ENCODE measurements at places on chromosomes 11 and 22.

DNA sequence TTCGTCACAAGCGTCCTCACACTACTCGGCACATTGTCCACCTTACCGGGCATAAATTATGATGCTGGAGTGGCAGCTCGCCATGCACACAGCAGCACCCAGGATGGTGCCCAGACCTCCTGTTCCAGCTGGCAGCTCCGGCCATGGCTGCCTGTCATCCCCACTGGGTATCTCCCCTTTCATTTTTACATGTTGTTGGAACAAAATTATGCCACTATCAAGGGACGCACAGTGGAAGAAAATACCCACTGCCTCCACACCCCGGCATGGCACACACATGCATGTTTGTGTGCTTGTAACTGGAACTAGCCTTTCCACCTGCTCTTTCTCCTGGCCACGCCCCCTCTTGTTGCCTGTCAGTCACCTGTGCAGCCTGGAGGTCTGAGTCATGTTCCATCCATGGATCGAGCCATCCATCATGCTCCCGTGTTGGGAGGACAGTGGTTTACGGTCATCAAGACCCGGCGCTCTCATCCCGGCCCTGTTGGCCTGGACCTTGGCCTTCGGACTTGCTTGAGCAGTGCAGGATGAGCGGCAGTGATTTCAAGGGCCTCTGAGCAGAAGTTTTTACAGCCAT, 1069.6 kb downstream of the BRD1 start:
- DNase-seq: no peak

GRCh38 chr11:35631891-35632290, 13.6 kb downstream of the FJX1 start:
- DNase-seq: no peak

GRCh38 chr11:29268733-29269132, 748.1 kb downstream of the KCNA4 start:
- DNase-seq: no peak

DNA sequence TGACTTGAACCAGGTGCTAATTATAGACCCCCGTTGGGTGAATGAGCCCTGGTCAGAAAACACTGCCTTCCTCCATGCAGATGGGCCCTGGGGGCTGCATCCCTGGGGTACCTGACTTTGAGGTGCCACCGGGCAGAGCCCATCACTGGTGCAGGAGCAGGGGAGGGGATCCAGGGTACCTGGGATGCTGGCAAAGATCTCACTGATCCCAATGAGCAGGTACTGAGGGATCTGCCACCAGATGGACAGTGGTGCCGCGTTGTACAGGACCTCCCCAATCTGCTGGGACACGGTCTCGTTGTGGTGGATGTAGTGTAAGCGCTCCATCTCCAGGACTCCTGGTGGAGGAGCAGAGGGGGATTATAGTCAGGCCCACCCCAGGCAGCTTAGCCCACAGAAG, 12.7 kb downstream of the SLC15A3 start:
- DNase-seq: no peak

DNA sequence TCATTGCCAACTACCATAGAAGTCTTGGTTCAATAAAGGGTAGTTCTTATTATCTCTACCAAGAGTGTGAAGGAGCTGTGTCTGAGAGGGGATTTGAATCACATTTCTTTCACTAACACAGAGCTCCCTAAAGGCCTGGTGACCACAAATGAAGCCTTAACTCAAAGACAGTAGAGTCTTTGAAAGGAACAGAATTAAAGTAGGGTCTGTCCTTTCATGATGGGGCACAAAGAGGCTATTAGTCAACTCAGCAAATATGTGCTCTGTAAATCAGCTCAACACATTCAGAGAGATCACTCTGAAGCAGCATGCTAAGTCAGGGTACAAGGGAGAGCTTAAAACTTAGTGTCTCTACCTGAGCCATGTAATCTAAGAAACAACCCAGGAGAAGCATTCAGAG, 212.4 kb upstream of the SYN3 start:
- DNase-seq: no peak

GRCh38 chr11:15497366-15497765, 382.6 kb downstream of the INSC start:
- no peak for DNase-seq

DNA sequence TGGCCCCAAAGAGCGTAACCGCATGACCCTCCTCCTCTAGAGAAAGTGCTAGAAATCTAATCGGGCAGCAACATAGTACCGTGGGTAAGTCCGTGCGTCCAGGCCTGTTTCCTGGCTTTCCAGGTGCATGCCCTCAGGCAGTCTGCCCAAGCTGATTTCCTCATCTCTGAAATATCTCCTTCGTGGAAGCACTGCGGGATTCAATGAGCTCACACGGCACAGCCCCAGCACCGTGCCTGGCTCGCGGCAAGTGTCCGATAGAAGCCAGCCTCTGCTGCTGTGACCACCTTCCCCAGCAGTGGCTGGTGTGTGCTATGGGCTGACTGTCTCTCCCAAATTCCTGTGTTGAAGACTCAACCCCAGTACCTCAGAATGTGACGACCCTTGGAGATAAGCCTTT, 20.7 kb downstream of the RPUSD4 start:
- no peak for DNase-seq

DNA sequence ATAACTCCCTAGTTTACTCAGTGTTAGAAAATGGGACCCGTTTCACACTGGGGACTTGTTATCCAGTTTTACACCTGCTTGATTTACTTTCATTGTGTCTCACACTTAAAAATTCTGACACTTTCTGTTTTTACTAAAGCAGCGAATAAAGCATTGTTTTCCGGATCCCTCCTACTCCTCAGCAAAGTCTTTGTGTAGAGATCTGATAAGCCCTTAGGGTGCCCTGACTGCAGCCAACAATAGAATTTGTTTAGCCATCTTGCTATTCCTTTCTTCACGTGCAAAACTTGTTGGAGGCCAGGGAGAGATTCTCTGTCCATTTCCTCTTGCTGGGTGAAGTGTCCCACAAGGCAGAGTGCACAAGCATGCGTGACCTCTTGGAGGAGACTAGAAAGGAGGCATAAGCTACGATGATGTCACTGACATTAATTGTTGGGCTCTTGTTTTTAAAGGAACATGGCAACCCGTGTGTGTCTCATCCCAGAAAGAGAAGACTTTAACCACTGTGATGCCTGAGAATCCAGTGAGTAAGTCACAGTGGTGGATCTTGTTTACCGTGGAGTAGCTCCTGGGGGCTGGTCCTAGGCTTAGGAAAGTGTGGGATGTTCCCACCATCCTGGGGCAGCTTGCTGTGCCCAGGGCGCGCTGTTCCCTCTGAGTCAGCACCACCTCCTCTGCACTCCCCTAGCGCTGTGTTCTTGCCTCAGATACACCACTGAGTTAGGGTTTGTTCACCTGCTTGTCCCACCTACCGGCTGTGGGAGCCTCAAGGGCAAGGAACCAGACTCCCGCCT, 27.7 kb downstream of the MICAL2 start:
- peak; percentile 86 for DNase-seq

DNA sequence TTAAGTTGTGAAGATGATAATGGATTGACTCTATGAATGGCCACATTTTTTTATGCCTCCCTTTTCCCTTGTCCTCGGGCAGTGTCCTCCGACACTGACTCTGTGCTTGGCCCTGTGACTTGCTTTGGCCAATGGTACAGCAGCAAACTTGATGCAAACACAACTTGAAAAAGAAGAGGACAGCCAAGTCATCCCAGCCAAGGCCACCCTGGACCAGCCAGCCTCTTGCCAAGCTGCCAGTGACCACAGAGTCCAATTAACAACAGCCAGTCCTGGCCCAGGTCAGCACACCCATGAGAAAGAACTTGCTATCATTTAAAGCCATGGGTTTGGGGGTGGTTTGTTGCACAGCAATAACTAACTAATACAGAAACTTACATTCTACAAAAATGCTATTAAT, 63.4 kb upstream of the SLC35C1 start:
- no peak for DNase-seq

DNA sequence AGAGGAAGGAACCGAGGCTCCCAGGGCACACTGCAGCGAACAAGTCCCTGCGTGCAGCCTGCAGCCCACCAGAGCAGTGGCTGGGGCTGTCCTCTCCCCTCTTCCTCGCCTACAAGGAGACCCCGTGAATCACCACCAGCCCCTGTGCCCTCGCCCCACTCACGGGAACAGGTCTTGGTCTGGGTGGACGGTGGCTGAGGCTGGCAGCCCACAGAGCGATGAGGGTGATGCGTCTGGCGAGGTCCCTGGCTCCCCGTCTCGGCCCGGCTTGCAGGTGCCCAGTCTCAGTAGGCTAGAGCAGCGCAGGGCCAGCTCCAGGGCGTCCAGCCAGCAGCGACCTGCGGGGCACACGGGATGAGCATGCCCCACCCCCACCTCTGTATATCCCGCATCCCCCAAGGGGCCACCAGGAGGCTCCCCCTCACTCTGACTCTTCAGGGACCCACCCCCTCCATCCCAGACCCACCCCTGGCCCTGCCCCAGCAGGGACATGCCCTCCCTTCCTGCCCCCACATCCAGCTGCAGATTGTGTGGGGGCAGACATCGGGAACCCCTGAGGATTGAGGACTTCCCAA, 50.5 kb upstream of the CARS1 start:
- DNase-seq: no peak

DNA sequence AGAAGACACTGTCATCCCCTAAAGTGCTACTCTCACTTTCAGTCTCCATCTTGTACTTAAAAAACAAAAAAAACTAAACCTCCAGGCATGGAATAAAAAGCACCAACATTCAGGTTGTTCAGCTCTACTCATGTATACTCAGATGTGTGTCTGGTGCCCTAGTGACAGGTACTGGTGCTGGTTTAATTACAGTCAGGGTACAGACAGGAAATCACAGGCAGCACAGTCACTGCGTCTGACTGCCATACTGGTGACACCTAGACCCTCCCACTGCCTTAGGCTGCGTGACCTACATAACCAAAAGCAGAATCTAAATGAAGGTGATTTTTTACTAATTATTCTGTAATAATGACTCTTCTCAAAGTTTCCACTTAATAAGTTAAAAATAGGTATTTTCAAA, at the start of gene ARHGAP32:
ARHGAP32 (minus strand) TSS at position 176 of the 400 bp plus-strand sequence; CDS start at position 49, 127 bp downstream.
- DNase-seq: no peak

GRCh38 chr22:36116127-36116526, 44.4 kb downstream of the APOL3 start:
- no peak for DNase-seq

- peak; percentile 81 for DNase-seq
Observed at GRCh38 chr11:34223021-34223813, 117.8 kb downstream of the NAT10 start.

GRCh38 chr11:69076129-69076791, 27.5 kb downstream of the TPCN2 start:
- no peak for DNase-seq

GRCh38 chr22:29617922-29618629, 14.6 kb downstream of the NF2 start:
- peak; percentile 47 for DNase-seq

GRCh38 chr11:132330515-132330914, 960.1 kb downstream of the NTM start:
- DNase-seq: no peak

GRCh38 chr11:4039011-4039410, 55.6 kb upstream of the RRM1 start:
- no peak for DNase-seq

GRCh38 chr11:105854269-105854668, 167.8 kb downstream of the MSANTD4 start:
- no peak for DNase-seq

GRCh38 chr11:33893711-33894397, 2.0 kb upstream of the LMO2 start:
- DNase-seq: no peak

DNA sequence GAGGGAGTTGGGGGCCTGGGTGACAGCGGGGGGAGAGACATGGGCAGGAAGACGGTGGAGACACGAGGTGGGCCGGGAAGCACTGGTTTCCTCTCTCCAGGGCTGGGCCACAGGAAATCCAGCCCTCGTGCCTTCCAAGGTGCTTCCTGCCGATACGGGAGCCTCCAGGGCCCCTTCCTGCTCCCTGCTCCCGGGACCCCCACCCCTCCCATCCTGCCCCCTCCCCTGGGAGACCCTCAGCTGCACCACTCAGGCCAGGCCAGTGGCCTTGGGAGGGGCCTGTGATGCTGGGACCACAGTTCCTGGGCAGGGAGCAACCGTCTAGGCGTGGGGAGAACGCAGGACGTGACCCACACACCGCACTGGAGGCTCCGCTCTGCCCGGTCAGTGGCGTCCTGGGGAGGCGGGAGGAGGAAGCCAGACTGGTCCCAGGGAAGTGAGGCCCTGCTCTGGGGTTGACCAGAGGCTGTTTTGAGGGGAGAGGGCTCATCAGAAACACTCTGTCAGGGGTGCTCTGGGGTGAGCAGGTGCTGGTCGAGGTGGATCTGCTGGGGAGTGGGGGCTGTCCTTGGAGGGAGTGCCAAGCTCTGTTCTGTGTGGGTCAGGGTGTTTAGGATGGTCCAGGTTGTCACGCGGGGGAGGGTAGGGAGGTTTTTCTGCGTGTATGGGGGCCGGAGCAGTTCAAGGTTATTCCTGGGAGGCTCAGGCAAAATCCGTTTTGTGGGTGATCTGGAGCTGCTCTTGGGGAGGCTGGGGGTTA, at the start of gene SHANK3:
SHANK3 (plus strand) TSS at position 353 of the 760 bp plus-strand sequence.
- DNase-seq: no peak

DNA sequence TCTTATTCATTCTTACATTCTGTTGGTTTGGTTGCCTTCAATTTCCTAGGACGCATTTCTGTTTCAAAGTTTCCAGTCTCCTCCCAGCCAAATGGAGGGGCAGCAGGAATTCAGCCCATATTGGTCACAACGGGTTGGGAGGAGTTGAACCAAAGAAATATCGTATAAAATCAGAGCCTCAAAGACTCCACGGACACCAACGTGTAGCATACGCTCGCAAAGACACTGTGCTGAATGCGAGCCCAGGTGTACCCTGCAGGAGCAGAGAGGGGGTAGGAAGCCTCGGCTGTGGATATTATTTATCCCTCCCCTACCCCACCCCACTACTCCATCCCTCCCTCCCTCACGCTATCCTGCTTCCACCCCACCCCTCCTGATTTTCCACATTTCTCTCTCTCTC, 15.5 kb upstream of the CCND1 start:
- DNase-seq: no peak

DNA sequence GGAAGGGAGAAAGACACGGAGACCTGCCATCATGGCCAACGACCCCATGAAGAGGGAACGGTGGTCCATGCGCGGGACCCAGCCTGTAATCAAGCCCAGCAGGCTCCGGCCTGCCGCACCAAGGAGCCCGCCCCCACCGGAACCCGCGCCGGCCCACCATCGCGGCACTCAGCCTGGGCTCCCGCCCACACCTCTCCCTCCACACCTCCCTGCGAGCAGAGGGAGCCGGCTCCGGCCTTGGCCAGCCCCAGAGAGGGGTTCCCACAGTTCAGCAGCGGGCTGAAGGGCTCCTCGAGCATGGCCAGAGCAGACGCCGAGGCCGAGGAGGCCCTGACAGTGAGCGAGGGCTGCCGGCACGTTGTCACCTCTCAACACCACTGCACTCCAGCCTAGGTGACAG, 1302.8 kb upstream of the CNTN5 start:
- no peak for DNase-seq

DNA sequence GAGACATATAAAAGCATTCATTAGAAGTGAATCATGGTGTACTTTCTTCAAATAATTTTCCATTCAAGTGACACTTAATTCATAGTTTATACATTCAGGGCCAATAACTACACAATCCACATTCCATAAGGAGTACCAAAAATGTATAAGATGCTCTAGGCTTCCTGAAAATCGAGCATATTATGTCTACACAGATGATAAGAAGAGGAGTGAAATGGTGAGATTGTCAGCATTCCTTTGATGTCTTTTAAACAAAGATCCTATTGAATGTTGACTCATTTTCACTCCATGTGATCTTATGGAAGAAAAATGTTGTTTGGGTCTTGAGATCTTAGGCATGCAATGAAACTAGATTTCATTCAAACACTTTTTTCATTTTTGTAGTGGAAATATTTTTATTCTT, 843.2 kb downstream of the KCNA4 start:
- peak; percentile 77 for DNase-seq

All from fibroblast of gingiva (primary cell).